EL (cell line): ENCODE measurements at places on chromosomes 6 and 20.
A peak's percentile ranks its signal among the peaks of the same experiment; 100 is the strongest.

DNA sequence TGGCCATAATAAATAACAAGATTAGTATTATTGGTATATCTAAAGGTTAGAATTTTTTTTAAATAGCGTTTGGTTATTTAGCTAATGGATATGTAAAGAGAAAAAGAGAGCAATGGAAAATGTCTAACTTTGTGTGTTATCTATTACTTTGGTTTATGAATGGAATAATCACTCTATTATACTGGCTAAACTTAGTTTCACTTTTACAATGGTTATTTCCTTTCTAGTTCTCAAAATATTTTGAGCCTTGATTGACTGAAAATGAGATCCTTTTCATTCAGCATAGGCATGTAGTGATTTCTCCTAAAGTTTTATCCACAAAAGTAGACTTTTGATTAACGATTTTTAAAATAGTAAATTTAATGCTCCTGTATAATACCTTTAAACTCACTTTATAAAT is 51.6 kb upstream of the MLIP start:
- DNase-seq, result no peak

DNA sequence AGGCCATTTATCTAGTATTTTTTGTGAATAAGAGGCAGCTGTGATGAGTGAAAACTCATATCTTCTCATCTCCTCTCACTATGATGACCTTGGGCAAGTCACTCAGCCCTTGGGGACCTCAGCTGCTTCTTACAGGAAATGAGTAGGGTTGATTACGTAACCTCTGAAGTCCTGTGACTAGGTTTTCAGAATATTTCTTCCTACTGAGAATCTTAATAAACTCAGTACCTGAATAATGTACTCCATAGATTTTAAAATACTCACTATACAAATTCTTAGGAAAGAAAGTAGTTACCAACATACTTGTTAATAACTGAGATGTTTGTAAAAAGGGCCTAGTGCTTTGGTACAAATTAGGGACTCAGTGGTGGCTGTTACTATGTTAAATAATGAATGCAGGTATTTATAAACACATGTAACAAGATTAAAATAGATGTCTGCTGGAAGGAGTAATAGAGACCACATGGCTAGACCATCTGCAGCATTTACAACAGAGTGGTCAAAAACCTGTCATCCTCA is 60.9 kb downstream of the RPRD1B start:
- DNase-seq, result peak; percentile 80

- no peak for DNase-seq
Observed at GRCh38 chr6:155660251-155660977, 204.8 kb upstream of the NOX3 start.

DNA sequence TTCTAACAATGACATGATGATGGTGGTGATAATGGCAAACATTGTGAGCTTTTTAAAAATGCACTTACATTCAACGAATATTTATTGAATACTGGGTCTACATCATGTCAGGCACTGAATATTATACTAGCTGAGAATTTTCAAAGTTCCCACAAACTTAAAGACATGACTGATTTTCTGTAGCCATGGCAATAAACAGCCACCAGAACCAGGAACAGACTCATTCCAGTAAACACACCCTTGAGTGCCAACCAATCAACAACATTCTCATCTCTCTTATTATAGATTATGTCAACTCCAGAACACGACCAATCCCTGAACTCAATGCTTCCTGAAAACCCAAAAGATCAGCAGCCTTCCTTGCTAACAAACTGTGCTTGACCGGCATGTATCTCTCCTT is 212.4 kb upstream of the RUNX2 start:
- peak; percentile 6 for DNase-seq

DNA sequence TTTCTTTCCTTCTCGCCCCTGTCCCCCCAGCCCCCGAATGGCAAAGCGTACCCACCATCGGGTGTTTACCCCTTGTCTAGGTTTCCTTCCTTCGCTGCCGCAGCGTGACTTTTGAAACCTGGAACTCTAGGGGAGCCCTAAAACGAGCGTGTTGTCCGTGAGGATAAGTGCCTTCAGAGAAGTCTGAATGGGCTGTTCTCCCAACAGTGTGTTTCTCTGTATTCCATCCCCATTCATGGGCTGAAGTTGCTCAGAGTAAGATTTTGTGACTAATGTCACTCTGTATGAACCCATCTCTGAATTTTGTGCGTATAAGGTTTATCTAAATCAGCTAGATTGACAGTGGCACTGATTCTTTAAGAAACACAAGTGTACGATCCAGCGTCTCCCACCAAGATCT is 949 bp downstream of the MACROD2 start:
- peak; percentile 4 for DNase-seq

DNA sequence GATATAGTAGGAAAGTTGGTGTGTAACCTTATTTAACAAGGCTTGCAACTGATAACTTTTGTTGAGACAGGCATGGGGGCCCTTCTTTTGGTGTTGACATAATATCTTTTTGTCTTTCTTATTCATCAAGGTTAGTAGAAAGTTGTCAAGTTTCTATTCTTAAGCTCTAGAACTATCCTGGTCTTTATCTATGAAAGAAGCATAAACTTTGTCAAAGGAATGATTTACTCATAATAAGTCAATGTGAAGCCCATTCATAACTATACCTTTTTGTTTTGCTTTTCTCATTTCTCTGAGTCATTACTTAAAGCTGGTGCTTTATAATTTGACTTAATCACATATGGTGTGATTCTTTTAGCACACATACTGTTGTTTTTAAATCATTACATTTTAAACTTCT is 312.4 kb downstream of the UTRN start:
- no peak for DNase-seq
